ENCODE measurements at places on chromosomes 5 and 9.

DNA sequence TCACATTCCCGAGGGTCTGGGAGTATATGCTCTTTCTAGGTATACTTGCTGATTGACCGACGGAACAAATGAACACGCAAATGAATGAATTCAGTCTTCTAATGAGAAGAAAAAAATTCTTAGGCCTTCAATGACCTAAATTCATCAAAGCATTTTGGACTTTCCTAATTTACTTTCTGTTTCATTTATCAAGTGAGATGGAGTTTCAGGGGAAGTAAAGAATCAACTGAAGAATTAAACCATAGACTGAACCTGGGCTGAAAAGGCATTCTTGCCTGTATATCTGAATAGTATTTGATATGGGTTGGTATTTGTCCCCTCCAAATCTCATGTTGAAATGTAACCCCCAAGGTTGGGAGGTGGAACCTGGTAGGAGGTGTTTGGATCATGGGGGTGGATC, 64.1 kb downstream of the ZFAND5 start:
- no peak for DNase-seq

GRCh38 chr5:150633429-150633828, 7.0 kb upstream of the SYNPO start:
- DNase-seq = no peak

GRCh38 chr5:29897916-29898315, 1295.6 kb upstream of the CDH6 start:
- DNase-seq = no peak

GRCh38 chr9:114981063-114981462, 50.7 kb upstream of the TNFSF8 start:
- DNase-seq = no peak

GRCh38 chr9:34988218-34989002, 1.1 kb upstream of the DNAJB5 start:
- no peak for DNase-seq

GRCh38 chr5:108264533-108264932, 117.4 kb downstream of the FBXL17 start:
- DNase-seq = no peak

- DNase-seq = no peak
These were observed 360.9 kb downstream of the KDM4C start for GRCh38 chr9:7118633-7119032.

DNA sequence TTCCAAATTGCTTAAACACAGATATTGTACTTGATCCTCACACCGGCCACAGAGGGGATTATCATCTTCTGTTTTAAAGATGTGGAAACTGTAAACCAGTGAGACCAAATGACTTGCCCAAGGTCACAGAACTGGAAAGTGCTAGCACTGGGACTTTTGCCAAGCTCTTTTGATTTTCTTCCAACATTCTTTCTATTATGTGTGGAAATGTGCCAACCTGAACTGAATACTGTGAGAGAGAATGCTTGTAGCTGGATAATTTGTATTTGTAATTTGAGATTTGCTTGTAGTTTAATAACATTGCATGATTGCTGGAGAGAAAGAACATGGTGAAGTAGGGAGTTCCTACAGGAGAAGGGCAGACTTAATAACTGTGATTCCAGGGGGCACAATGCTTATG, 977.9 kb upstream of the NUDT12 start:
- DNase-seq = no peak

- no peak for DNase-seq
These were observed 47.1 kb downstream of the THBS4 start for GRCh38 chr5:80082281-80082680.

DNA sequence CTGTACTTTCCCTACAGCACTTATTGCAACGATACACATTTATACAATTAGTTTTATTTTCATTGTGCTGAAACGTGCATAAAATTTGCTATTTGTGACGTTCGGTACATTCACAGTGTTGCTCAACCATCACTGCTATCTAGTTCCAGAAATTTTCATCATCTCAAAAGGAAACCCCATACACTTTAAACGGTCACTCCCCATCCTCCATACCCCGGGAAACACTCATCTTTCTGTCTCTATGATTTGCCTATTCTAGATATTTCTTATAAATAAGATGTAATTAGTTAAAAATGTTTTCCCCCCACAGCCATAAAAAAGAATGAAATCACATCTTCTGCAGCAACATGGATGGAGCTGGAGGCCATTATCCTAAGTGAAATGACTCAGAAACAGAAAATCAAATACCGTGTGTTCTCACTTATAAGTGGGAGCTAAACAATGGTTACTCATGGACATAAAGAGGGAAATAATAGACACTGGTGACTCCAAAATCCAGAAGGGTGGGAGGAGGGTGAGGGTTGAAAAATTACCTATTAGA, 40.2 kb upstream of the TEX48 start:
- no peak for DNase-seq

DNA sequence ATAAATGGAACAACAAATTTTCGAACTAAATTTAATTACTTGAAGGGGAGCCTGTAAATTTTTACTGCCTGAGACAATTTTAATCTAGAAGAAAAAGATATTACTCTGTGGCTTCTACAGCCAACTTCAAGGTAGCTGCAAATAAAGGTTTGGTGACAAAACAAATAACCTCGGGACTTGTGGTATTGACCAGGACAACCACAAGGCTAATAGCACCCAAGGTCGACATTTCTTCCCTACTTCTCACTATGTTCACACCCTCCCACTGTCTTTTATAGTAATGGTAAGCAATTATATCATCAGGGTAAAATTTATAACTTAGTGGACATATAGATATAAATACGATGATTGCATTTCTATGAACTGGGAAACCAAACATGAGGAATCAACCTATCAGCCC, 67.9 kb upstream of the SPINK5 start:
- DNase-seq = no peak

- DNase-seq = no peak
These were observed 28.1 kb downstream of the SLC22A4 start for GRCh38 chr5:132322266-132322665.

GRCh38 chr5:62287237-62287636, 18.8 kb upstream of the KIF2A start:
- no peak for DNase-seq

- DNase-seq = no peak
These were observed 109.8 kb downstream of the GIN1 start for GRCh38 chr5:103010168-103010567.

DNA sequence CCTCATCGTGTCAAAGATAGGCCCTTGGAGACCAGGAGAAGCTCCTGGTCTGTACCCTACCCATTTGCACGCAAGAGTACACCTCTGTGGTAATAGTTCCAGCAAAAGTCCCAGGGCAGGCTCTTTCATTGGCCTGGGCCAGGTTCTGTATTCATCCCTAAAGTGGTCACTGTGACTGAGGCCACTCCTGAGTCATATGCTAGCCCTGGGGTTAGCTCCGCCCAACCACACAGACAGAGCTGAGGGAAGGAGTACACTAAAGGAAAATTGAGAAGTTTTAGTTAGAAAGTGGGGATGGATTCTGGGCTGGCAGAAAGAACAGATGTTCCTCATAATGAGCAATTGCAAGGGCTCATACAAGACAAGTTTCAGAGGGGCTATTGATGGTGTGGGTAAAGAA, 206.7 kb downstream of the ARHGAP26 start:
- DNase-seq = no peak

- no peak for DNase-seq
These were observed 322.5 kb upstream of the SLC24A2 start for GRCh38 chr9:20111173-20111843.

- peak; percentile 4 for DNase-seq
These were observed 25.1 kb upstream of the PRDM12 start for GRCh38 chr9:130639124-130639765.

DNA sequence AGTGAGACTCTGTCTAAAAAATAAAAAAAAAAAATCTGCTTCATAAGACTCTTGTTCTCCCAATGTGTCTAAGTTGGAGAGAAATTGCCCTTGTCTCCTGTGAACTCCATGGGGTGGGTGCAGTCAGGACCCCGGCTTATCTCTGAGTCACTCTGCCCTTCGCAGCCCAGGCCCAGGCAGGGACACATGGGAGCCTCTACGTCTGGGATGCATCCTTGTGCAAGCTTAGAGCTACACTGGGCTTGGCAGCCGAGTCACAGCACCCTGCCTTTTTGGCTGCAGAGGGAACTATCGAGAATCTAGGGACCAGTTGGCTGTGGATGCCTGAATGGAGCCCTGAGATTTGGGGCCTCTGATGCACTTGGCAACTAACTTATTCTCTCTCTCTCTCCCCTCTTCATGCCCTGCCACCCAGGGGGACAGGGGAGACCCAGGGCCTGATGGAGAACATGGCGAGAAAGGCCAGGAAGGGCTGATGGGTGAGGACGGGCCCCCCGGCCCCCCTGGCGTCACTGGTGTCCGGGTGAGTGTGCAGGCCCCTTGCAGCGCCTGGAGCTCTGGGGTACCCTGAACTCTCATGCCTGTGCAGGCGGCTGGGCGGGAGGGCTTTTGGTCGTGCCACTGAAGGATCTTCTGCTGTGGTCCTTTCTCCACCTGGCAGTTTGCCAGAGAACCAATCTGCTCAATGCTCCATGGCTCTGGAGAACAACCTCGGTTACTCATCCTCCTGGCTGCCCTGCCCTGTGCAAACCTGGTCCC, 47.5 kb upstream of the ORM1 start:
- DNase-seq = no peak

- DNase-seq = no peak
These were observed 926.3 kb upstream of the ARRDC3 start for GRCh38 chr5:92309336-92309991.

DNA sequence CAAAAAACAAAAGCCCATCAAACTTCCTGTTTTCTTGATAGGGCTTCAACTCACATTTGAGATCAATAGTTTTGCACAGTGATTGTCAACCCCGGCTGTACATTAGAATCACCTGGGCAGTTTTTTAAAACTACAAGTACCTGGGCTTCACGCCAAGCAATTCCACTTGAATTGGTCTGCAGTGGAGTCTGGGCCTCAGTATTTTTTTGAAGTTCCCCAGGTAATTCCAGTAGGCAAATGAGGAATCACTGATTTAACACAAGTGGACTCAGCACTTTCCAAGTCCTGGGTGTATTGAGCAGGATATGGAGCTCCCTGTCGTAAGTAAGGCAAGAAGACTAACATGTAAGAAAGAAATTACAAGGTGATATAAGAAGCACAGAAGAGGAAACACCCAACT, 14.8 kb upstream of the SMIM15 start:
- DNase-seq = no peak

DNA sequence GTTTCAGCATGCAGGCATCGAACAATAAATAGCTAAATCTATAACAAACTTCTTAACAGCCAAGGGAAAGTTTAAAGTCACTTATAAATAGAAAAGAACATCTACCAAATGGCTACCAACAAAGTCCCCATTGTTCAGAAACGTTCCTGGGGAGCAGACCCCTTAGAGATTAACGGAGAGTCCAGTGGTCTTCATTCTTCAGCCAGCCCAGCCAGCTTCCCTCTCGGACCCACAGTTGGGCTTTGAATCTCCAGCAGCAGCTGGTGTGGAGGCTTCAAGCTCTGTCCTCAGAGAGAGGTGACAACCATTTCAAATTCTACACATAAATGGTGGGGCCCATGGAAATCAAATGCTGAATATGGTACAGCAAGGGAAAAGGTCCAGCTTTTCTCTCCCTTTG, 11.2 kb downstream of the ENC1 start:
- no peak for DNase-seq

- DNase-seq = no peak
These were observed 94.8 kb downstream of the SV2C start for GRCh38 chr5:76177978-76178377.

DNA sequence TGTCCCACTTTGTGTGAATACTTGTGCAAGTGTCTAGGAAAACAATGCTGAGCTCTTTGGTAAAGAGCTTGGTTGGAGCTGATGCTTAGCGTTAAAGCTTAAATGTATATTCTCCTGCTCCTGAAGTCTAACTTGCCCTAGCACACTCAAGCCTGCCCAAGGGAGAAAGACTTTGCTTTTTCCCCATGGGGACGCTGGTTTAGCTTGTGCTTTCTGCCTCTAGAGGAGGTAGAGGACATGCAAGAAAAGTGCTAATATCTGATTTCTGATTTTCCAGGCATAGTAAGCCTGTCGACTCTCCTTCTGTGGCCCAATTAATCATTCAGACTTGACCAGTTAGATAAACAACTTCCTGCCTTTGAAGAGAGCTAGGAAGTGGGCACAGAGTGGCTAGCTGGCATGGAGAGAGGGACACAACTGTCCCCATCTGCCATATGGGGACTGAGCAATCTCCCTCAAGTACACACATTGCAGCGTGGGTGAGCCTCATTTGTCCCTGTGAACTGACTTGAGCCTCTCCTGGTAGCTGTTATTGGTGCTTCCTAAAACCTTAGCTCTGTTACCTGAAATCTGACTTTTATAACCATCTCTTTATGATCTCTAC, 348.4 kb downstream of the BRINP1 start:
- DNase-seq = no peak

DNA sequence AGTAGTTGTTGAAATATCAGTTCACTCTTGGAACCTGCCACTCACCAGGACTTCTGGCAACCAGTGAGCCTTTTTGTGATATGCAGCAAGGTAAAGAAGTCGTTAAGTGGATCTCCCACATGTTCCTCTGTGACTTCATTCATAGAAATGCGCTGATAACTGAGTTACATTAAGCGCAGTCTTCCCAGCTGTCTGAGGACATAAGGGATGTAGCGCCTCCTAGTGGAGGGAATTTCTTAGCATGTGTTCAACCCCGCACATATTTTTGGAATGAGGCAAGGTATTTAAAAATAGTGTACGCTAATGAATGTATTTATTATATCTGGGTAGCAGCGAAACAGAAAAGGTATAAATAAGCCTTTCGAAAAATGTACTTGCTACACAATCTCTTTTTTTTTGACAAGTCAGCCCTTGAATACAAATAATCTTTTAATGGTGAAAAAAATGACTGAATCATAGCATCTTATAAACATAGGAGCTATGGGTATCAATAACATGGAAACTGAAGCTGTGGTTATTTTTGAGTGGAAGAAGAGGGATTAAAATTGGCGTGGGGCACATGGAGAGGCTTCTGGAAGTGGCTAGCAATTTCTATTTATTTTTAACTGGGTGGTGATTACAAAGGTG, 38.0 kb downstream of the PALM2AKAP2 start:
- no peak for DNase-seq

GRCh38 chr5:140953234-140953633, 13.0 kb upstream of the PCDHAC2 start:
- DNase-seq = no peak

GRCh38 chr9:30280229-30280900, 2104.1 kb upstream of the ACO1 start:
- no peak for DNase-seq

DNA sequence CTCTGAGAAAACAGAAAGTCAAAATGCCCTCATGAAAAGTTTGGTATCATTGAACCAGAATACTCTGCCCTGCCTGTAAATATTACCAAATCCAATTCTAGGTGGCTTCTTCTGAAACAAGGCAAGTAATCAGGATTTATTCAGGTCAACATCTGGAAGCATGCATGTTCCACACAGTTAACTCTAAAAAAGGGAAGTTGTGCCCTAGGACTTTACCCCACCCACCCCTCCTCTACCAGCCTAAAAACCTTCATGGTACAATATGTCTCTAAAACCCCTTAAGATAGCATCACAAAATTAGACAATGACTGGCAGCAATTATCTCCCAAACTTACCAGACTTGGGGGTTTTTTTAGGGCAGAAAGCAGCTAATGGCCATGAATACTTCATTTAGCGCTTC, 414.8 kb upstream of the SLC30A5 start:
- DNase-seq = no peak
